Activated T-cell treated with anti-CD3 and anti-CD28 coated beads, Interleukin-2, amount 50 U/mL, for 4 hours (primary cell): ENCODE measurements at places on chromosomes 1 and 21. TPM values are rescaled to one million over a fixed set of nuclear protein-coding genes. Genes with fewer than 3 reads are reported as not detected.
A peak's percentile ranks its signal among the peaks of the same experiment; 100 is the strongest.

GRCh38 chr21:43362321-43362791 lies 64.6 kb downstream of the SIK1 start:
- peak; percentile 76 for DNase-seq

DNA sequence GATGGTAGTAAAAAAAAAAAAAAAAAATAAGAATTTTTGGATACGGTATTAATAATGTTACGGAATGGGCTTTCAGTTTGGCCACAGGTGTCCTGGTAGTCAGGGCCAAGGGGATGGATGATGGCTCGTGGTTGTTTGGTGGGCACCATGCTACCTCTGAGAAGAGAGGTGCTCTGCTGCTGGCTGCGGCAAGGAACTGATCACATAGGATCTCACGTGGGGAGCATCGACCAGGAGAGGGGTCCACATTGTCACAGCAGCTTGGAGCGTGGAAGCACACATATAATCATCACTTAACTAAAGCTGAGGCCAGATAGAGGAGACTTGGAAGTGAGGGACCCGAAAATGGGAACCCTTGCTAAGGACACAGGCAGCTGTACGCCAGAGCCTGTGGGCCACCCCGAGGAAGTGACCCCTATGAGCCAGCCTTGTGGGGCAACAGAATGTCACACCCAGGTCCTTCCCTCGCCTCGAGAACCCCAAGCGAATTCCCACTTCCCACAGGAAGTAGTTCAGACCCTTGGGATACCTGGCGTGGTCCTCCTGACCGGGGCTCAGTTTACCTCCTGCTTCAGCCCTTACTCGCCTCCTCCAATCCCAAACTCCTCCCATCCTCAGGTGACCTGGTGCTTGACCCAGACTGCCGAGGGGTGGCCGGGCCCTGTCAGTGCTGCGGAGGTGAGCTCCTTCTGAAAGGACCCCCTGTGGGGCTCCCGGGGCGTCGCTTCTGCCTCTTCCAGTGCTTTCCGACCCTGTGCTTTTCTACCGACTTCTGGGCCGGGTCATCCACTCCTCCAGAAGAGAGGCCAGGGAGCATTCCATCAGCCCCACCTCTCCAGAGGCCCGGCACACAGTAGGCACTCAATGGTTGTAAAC lies 222.0 kb downstream of the CAMTA1 start:
- DNase-seq: no peak

- DNase-seq: no peak
Measured at GRCh38 chr1:78560811-78561210, 59.4 kb upstream of the IFI44L start.

DNA sequence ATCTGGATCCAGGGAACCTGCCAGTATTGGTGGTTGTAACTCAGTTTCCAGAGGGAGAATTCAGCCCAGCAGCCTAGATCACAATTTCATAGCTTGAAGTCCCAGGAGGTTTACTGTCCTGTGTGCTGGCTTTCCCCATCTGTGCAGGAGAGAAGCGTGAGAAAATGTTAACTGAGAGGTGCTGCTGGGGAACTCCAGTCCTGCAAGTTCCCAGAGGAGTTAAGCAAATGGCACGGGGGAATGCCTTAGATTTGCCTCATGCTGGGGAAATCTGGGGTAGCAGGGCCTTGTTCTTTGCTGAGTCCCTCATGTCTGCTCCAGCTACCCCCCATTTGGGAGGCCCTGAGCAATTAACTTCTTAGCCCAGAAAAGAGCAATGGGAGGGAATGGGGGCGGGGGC lies 25.1 kb upstream of the SLAMF6 start:
- no peak for DNase-seq

DNA sequence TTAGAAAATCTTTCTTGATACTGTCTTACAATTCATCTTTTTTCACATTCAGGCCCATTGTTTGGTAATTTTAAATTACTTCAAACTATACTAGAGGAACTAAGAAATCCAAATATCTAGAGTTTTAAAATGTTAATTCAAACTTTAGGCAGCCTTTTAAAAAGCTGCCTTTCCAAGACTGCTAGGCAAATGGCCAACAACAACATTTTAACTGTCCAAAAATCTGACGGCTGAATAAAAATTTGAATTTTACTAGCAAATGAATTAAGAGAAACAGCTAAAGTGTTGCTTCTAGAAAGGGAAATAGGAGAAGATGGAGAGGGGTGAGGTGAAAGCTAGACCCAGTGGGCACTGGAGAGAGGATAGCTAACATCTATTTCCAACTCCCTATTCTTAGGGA lies 17.2 kb downstream of the DPYD start:
- no peak for DNase-seq

Gene PER3
- 4.3 TPM for total RNA-seq
